ENCODE measurements at places on chromosomes 11 and 22. TPM values are rescaled to one million over a fixed set of nuclear protein-coding genes. Genes with fewer than 3 reads are reported as not detected.

DNA sequence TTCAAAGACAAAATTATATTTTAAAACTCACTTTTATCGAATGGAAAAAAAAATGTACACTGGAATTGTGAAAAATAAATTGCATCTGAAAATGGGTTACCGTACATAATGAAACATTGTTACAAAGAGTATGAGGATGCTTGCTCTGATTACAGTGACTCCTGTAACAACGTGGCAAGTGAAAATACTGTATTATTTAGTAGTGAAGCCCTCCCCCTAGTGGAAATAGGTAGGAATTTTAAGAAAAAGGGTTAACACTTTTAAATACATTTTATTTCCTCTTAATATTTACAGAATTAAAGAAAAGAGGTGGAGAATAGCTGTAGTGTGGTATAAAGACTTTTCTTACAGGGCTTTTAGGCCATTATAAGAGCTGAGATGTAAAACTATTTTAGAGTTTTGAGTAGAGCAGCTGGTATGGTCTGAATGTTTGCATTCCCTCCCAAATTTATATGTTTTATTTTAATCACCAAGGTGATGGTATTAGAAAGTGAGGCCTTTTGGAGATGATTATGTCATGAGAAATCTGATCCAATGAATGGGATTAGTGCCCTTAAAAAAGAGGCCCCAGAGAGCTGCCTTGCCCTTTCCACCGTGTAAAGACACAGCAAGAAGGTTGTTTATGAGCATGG is 25.2 kb downstream of the FAM76B start:
- DNase-seq = peak; percentile 67

The SPTBN2 gene
- total RNA-seq = 0.18 TPM

- peak; percentile 65 for DNase-seq
Observed at GRCh38 chr22:44697423-44698141, 4.4 kb upstream of the PRR5 start.

- DNase-seq = no peak
Observed at GRCh38 chr22:45581549-45582080, 78.9 kb downstream of the FBLN1 start.

The SMC1B gene
- total RNA-seq = not detected

DNA sequence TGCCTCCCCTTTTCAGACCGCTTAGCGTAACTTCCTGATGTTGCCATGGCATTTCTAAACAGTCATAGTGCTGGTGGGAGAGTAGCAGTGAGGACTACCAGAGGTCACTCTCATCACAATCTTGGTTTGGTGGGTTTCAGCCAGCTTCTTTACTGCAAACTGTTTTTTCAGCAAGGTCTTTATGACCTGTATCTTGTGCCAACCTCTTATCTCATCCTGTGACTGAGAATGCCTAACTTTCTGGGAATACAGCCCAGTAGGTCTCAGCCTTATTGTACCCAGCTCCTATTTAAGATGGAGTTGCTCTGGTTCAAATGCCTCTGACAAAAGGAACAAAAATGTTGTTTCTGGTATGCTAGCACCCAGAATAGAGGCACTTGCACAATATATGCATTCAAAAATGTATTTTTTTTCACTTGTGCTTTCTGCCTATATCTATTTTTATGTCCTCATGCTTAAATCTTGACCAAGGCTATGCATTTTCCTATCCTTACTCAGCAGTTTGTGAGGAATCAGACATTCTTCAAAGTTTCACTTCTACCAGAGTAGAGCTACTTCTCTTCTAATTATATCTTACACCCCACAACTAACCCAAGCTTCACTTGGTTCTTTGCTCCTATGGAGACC is 16.1 kb upstream of the OR51M1 start:
- peak; percentile 93 for DNase-seq

DNA sequence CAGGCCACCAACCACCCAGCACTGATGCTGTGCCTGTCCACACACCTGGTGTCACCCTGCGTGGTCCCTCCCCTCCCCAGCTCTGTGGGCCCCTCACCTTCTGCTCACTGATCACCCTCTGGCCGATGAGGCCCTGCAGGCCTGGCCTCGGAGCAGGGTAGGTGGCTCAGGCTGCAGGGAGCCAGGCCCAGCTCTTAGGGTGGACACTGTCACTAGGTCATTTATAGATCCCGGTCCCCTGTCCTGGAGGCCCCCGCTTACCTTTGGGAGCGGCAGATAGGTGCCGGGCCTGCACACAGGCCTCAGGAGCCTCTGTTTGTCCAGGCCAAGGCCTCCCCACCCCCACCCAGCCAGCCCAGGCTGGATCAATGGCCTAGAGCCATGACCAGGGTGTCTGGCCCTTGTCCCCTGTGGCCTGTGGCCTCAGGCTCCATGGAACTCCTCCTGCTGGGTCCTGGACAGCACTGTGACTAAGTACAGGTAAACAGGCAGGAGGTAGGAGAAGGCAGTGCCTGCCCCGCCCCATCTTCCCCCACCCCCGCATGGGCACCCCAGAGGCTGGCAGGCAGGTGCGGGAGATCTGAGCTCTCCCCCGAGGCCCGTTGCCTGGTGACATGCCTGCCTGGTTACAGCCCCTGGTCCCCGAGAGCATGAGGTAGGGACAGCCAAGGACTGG is at the start of gene TMPRSS6:
Gene TMPRSS6 (minus strand): TSS at position 472 of the 676 bp plus-strand sequence. CDS start 6,296 bp downstream, outside the sequence.
- no peak for DNase-seq

The HEPN1 gene
- total RNA-seq = not detected

DNA sequence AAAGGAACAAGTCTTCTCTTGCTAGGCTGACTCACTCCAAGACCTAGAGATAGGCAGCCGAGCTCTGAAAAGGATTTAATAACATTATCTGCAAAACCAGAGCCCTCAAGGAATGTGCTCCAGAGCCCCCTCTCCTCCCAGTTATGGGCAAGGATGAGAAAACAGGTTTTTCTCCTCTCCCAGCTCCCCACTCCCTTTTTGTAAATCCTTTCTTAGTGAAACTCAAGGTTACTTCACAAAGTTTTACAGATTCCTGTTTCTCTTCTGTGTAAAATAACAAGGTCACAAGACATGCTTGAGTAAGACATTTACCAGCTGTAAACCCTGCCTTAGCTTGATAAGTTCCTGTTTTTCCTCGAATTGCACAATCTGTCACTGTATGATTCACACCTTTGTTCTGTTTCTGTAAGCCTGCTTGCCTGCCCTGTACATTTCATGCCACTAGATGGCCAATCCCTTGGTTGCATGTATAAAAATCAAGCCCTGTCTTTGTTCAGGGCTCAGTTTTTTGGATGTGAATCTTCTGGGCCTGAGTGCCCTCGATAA is 489.4 kb downstream of the KCNA4 start:
- DNase-seq = peak; percentile 74

The PNPLA5 gene
- total RNA-seq = 0.18 TPM

DNA sequence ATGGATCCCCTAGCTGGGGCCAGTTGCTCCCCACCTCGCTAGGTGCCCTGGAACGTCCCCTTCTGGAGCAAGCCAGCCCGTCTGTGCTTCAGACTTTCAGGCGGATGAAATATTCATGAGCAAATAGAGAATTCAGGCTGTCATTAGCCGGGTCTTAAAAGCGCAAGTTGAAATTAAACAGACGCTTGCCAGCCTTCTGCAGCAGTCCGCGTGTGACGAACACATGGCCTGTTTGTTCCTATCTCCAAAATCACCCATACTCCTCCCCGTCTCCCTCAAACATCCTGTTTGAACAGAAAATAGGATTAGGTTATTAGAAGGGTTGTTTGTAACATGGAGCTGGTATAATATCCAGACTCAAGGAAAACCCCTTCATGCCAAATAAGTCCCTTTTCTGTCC is 38.7 kb downstream of the MYO18B start:
- DNase-seq = no peak

GRCh38 chr11:123546515-123546914 is 107.9 kb downstream of the SCN3B start:
- DNase-seq = peak; percentile 78

The OR5A2 gene
- total RNA-seq = not detected

The RFPL1 gene
- total RNA-seq = not detected

The TPH1 gene
- under 0.01 TPM for total RNA-seq

GRCh38 chr22:26170112-26170492 is 840 bp downstream of the SEZ6L start:
- no peak for DNase-seq

- peak; percentile 25 for DNase-seq
Observed at GRCh38 chr22:39252461-39253434, 8.0 kb upstream of the PDGFB start.

- DNase-seq = no peak
Observed at GRCh38 chr11:45159781-45160365, 13.4 kb downstream of the PRDM11 start.

The TYR gene
- not detected for total RNA-seq

The NAALAD2 gene
- not detected for total RNA-seq

DNA sequence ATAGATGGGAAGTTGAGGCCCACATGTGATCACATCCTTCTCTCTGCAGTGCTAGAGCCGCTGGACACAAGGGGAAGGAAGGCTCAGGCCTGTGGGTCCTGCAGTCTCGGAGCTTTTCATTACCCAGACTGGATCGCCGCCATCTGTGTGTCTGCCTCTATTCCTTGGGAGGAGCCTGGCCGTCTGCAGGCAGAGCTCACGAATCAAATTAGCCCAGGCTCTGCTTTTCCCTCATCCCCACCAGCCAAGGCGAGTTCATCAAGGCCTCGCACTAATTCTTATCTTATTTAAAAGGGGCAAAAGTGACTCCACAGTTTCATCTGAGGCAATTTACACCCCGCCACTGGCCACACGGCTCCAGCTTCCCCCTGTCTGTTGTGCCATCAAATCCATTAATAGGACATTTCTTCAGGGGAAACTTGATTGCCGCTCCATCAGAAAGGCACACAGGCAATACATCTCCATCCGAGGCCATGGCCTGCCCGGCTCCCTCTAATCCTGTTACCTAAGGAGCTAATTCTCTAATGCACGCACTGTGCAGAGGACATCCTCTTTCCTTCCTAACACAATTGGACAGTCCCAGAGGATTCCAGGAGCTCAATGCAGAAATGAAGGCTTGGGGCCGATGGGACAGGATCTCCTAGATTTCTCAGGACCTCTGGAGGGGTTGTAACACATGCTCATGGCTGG is 3.3 kb upstream of the HTR3A start:
- no peak for DNase-seq

GRCh38 chr11:112881461-112881860 is 79.8 kb upstream of the NCAM1 start:
- DNase-seq = no peak

The MCAM gene
- 131 TPM for total RNA-seq

GRCh38 chr11:96906476-96906875 is 516.7 kb downstream of the JRKL start:
- DNase-seq = no peak

The ABTB2 gene
- 0.28 TPM for total RNA-seq

DNA sequence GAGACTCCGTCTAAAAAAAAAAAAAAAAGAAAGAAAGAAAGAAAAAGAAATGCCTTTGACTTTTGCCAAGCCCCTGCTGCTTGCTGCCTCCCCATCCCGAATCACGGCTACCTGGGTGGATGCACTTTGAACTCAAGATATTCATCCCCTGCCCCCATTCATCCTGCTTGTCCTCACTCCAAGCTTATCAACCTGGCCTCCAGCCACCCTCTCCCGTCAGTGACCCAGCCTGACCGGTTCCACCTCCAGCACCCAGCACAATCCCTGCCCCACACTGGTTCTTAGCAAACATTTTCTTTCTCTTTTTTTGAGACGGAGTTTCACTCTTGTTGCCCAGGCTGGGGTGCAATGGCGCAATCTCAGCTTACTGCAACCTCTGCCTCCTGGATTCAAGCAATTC is 44.4 kb downstream of the CYTH4 start:
- DNase-seq = no peak

The MS4A7 gene
- not detected for total RNA-seq

- peak; percentile 74 for DNase-seq
Observed at GRCh38 chr11:26753723-26754504, 32.1 kb upstream of the SLC5A12 start.

DNA sequence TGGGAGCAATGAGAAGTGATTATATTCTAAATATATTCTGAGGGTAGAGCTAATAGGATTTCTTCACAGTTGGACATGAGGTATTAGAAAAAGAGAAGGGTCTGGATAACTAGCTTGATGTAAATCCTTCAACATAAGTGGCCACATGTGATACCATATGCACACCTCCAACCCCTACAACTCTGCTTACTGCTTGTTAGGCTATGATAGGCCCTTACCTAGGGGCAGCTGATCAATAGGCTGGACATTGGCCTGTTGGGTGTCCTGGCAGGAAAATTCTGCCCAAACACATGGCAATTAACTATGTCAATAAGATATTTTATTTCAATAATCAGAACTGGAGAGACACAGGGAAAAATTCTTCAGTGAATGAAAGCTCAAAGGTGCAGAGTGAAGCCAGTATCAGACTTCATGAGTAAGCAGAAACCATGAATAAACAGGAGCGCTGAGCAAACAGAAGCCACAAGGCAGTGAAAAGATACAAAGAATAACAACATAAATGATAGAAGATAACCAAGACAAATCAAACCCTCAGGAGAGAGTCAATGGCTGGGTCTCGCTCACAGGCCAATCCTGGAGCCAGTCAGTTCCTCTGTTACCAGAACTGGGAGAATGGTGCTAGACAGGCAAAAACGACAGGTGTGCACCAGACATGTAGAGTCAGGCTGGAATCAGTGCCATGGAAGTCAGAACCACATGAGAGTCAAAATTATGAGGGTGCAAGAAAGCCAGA is 46.3 kb upstream of the PSMA1 start:
- DNase-seq = no peak

DNA sequence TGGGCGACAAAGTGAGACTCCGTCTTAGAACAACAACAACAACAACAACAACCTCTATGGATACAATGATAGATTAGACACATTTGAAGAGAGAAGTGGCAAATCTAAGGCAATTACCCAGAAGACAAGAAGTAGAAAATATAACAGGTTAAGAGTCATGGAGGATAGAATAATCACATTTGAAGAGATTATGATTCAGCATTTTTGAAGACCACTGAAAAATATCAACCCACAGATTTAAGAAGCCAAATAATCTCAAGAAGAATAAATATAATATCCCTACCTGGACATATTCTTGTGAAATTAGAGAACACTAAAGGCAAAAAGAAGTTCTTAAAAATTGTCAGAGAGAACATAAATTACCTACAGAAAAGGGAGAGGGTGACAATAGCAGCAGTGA is 7.9 kb downstream of the LDHC start:
- no peak for DNase-seq

DNA sequence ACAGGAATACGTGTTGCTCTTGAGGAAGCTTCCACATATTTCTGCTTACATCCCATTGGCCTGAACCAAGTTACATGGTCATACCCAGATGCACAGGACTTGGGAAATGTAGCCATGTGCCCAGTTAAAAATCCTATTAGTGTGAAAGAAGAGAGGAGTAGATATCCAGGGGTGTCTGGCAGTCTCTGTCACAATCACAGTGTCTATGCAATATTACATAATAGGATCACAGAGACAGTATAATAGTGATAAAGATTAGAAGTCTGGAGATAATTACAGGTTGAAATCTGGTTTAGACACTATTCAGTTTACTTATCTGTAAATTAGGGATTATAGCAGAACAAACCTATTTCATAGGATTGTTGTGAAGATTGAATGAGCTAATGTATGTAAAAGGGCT is 62.6 kb upstream of the SLC6A5 start:
- no peak for DNase-seq

DNA sequence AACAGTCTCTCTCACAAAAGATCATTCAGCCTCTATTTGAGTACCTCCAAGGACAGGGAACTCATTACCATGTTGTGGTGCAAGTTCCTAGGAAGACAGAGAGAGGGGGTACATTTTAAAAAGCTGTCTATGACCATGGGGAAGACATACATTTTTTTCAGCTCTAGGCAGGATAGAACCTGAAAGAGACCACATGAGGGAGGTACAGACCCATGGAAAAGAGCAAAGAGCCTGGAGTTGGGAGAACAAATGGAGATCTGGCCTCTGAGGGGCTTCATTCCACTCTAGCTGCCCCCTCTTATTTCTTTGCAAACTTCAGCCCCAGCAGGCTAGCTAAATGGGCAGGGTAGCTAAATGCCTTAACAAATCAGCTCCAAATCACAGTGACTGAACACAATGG is 36.3 kb downstream of the KCNC1 start:
- peak; percentile 27 for DNase-seq

The CYTH4 gene
- 0.28 TPM for total RNA-seq
